ENCODE measurements at places on chromosomes 7 and 10.

GRCh38 chr10:119462773-119463172, 79.7 kb downstream of the RGS10 start:
- DNase-seq: no peak

DNA sequence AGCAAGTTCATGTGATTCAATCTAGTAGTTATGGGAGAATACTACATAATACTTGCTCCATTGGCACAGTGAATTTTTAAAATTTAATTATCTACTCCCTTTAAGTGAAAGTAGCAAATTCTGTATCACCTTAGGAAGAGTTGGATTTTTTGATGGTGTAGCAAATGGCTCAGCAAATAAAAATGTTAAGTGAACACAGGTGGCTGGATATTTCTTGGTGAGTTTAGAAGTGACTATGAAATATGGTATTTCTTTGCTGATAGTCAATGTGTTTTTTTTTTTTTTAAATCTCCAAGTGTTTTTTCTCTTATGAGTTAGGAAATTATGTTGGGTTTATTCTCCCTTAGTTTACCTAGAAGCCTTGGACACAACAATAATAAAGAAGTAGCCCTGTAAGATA, 67.8 kb downstream of the CREM start:
- no peak for DNase-seq

DNA sequence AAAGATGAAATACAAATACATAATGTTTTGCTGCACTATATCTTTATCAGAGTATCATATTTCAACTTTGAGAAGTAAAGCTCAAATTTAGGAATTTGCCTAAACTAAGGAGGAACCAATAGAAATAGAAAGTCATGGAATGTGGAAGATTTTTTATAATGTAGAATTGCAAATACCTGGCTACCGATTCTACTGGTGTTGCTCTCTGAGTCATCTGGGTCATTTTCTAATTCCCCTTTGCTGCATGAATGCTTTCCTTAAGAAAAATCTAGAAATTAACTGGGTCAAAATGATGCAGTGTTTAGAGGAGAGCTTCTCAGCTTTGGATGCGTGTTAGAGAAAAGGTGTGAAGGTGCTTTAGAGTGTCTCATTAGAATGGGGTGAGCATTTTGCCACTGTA, 568.9 kb upstream of the ANKRD30A start:
- no peak for DNase-seq

DNA sequence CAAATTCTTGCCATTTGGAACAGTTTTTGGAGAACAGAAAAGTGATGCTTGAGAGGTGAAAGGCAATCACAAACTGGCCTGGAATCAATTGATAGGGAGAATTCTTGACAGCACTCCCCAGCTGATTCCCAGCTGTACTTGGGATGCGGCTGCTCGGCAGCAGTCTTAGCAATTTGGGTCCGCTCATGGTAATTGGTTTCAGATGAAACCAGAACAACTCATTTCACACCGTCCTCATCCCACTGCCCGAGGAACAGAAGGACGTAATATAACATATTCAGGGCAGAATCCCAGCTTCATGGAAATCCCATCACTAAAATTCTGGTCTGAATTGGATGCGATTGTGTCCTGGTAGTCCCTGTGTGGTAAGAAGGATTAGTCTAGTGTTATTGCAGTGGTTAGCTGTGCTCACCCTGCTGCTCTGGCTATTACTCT, 223.3 kb upstream of the FERD3L start:
- DNase-seq: no peak

DNA sequence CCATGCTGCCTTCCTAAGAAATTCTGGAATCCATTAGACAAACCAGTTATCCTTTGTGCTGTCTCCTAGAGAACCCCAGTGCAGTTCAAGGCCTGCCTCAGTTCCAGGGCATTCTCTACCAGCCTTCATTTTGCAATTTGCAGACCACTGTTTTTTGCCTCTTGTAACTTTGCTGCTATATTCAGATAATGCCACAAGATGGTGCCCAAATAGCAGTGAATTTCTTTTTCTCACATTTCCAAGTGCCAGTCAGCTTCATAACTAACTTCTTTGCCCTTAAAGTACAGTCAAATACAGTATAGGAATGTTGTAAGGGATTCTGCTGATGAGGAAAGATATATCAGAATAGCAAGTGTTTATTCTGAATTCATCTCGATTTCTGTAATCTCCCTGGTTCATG, 25.2 kb downstream of the LOXL4 start:
- DNase-seq: no peak
